ENCODE measurements at places on chromosomes 13 and 19.

- no peak for DNase-seq
Measured at GRCh38 chr19:1970806-1971502, 30.0 kb downstream of the CSNK1G2 start.

DNA sequence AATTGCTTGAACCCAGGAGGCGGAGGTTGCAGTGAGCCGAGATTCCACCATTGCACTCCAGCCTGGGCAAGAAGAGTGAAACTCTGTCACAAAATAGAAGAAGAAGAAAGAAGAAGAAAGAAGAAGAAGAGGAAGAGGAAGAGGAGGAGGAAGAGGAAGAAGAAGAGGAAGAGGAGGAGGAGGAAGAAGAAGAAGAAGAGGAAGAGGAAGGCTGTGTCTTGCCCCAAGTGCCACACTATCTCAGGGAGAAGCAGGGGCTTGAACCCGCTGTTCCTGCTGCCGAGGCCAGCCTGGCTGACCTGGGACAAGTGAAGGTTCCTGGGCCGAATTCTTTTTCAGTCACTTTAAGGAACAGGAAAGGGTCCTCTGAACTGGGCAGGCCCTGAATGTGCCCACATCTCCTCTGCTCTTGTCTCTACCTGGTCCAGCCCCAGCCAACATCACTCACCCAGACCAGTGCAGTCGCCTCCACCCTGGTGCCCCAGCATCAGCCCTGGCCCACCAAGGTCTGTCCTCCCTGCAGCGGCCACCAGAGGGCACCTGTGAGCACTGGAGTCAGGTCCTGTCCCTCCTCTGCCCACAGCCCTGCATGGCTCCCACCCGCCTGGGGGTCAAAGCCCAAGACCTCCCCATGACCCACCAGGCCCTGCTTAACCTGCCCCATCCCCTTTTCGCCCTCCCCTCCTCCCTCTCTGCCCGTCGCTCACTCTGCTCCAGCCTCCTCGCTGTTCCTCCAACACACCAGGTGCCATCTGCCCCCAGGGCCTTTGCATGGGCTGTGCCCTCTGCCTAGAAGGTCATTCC is 20.0 kb downstream of the TICAM1 start:
- DNase-seq = peak; percentile 86

GRCh38 chr19:5943623-5944022 is 29.6 kb downstream of the CAPS start:
- DNase-seq = peak; percentile 16

DNA sequence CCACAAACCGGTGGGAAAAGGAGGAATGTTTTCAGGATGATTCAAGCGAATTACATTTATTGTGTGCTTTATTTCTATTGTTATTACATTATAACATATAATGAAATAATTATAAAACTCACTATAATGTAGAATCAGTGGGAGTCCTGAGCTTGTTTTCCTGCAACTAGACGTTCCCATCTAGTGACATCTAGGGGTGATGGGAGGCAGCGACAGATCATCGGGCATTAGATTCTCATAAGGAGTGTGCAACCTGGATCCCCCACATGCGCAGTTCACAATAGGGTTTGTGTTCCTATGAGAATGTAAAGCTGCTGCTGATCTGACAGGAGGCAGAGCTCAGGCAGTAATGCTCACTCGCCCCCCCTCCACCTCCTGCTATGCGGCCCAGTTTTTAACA is 54.5 kb downstream of the SPTBN4 start:
- peak; percentile 32 for DNase-seq

GRCh38 chr19:13840305-13841085 is 36.4 kb upstream of the NANOS3 start:
- peak; percentile 82 for DNase-seq
